ENCODE measurements at places on chromosomes 6 and 20.
A peak's percentile ranks its signal among the peaks of the same experiment; 100 is the strongest.

DNA sequence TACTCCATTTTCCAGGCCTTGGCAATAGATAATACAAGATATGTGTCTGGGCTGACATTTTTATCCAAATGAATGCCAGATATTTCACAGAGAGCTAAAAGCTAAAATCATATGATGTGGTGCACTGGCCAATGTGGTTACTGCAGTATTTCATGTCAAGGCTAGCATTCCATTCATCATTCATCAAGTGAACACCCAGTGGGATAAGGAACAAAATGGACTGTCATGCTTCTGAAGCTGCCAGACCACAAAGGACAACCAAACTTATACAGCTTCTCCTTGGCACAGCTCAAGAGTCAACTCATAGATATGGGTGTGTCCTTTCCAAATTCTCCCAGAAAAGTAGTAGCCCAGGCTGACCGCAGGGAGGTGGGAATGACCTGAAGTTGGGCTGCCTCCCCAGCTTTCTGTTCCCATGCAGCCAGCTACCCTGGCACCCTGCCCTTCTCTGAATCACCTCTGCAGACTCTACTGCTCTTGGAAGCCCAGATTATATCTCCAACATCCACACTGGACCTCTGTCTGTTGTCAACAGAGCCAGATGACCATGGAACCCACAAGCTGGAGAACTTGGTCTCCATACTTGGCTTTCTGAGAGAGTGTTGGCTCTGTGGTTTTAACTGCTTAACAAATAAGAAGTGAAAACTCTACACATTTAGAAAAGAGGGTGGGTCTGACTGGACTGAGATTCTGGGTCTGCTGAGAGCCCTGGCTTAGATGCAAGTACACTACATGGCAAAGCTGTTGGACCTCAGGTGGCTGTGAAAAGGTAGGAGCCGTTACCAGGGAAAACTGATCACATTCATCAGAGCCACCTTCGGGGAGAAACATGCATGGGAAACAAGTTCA, 122.8 kb downstream of the ALDH8A1 start:
- DNase-seq: peak; percentile 82

- DNase-seq: no peak
Measured at GRCh38 chr20:6613280-6613861, 154.1 kb upstream of the BMP2 start.

DNA sequence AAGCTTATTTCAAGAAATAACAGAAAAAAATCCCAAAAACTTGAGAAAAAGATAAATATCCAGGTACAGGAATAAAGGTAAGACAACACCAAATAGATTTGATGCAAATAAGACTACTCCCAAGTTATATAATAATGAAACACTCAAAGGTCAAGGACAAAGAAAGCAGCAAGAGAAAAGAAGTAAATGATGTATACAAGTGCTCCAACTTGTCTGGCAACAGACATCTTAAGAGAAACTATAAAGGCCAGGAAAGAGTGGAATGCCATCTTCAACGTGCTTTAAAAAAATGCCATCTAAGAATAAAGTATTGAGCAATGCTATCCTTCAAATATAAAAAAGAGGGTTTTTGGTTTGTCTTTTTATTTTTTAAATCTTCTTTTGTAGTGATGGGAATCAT, 54.2 kb downstream of the REV3L start:
- DNase-seq: no peak

- no peak for DNase-seq
Measured at GRCh38 chr6:8468552-8469356, 33.4 kb upstream of the SLC35B3 start.

DNA sequence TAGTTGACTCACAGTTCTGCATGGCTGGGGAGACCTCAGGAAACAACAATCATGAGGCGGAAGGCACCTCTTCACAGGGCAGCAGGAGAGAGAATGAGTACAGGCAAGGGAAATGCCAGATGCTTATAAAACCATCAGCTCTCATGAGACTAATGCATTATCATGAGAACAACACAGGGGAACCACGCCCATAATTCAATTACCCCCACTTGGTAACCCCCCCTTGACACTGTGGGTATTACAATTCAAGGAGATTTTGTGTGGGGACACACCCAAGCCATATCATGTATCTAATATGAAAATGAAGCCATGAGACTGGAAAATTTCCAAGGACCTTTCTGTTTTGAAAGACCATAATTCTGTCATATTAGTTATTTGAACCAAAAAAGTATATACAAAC, 342.4 kb upstream of the PLCB4 start:
- no peak for DNase-seq

DNA sequence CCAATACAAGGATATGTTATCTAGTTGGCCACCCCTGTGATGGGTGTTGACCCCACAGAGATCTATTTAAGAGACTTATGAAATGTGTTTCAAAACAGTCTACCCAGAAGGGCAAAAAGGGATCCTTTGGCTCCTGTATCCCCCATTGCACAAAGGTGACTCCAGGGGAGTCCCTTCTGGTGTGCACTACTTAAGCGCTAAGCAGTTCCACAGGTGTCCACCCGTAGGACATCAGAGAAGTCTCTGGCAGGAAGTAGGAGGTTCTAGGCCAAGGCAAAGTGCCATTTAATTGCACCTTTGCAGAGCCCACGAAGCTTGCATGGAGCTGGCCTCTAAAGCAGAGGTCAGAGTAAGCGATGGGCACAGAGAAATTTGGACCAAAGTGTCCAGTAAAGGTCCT, 147.7 kb downstream of the MRPL14 start:
- DNase-seq: no peak

GRCh38 chr6:24780206-24780605, 5.5 kb downstream of the GMNN start:
- DNase-seq: no peak

GRCh38 chr6:108133594-108134179, 32.1 kb upstream of the NR2E1 start:
- peak; percentile 89 for DNase-seq

GRCh38 chr6:7051780-7052442, 55.9 kb upstream of the RREB1 start:
- peak; percentile 70 for DNase-seq

GRCh38 chr20:31841928-31842327, 3.5 kb downstream of the FOXS1 start:
- peak; percentile 56 for DNase-seq

GRCh38 chr20:58650181-58650775, 805 bp upstream of the STX16 start:
- DNase-seq: peak; percentile 60

DNA sequence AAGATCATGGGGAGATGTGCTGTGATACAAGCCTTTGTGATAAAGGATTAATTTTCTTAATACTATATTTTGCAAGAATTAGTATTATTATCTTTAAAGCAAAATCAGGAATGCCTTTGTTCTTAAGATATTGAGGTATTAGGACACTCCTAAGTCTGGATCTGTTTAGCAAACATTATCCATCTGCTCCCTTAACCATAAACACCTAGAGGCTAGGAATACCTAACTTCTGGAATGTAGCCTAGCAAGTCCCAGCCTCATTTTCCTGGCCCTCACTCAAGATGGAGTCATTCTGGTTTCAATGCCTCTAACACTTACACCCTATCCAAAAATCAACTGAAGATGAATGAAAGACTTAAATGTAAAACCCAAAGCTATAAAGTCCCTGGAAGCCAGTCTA, 106.3 kb upstream of the GJE1 start:
- DNase-seq: no peak

GRCh38 chr6:17450832-17451231, 57.4 kb downstream of the CAP2 start:
- no peak for DNase-seq

DNA sequence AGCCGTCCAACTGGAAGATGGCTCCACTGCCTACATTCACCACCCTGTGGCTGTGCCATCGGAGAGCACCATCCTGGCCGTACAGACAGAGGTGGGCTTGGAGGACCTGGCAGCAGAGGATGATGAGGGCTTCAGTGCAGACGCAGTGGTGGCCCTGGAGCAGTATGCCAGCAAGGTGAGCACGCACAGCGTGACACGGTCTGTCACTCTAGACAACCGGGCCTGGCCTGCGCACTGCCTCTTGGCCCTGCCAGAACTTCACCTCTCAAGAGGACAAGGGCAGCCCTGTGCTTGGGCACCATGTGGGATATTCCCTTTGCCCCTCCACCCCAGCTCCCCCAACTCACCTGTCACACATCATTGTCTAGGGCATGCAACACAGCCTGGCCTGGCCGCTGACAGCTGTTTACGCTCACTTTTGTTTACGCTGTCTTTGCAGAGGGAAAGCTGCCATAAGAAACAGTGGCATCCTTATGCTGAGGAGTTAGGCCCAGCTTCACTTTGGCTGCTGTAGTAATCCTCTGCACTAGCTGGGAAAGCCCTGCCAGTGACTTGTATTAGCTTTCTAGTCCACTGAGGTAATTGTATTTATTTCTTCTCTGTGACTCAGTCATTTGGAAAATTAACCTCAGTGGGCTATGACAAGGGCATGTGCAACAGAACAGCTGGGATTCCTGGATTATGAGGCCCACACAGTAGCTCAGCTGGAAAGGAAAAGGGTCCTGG, 9.8 kb upstream of the DEF6 start:
- peak; percentile 69 for DNase-seq

GRCh38 chr6:80129485-80129884, 23.0 kb downstream of the BCKDHB start:
- DNase-seq: no peak

DNA sequence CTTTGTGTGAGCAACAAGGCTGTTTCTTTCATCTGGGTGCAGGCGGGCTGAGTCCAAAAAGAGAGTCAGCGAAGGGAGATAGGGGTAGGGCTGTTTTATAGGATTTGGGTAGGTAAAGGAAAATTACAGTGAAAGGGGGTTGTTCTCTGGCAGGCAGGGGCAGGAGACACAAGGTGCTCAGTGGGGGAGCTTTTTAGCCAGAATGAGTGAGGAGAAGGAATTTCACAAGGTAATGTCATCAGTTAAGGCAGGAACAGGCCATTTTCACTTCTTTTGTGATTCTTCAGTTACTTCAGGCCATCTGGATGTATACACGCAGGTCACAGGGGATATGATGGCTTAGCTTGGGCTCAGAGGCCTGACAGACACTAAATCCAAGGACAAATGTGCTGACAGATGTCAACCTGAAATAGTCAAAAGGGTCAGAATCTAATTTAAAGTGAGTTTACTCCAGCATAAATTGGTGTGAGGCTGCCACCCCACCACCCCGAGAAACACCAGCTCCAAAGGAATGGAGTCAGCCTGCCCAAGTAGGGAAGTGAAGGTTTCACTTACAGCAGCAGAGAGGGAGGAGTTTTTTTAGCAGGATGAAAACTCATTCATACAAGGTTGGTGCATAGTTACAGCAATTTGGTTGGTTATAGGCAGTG, 560.0 kb upstream of the CDH4 start:
- DNase-seq: no peak

- no peak for DNase-seq
Measured at GRCh38 chr6:82836022-82836575, 229.5 kb downstream of the UBE3D start.

DNA sequence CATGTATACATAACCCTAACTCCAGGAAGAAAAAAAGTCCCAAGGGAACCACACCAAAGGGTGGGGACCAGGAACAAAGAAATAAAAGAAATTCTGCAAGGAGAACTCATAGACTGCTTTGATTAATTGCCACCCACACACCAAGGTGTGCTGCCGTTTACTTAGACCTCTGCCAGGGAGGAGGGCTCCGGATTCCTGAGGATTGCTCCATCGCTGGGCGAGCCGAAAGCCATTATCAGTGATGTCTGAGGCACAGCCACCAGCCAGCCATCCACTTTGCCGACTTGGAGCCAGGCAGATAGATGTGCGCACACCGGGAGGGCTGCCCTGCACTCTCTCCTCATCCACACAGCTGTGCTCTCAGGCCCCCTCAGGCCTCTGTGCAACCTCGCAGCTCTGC, 272.7 kb upstream of the FOXQ1 start:
- no peak for DNase-seq

DNA sequence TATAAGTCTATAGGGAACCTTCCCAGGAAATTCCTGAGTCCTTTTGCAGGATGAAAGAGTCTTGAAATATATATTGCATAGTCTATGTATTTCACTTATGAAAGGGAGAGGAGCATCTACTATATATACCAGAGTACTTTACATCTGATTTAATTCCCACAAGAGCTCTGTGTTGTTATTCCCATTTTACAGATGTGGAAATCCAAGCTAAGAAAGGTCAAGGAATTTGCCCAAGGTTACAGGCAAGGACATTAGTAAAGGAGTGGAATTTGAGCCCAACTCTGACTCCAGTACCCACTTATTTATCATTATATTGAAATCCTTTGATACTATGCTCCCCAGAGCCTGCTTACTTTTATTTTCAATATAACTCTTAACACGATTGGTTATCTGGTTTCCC, 2.6 kb downstream of the SESN1 start:
- DNase-seq: no peak

DNA sequence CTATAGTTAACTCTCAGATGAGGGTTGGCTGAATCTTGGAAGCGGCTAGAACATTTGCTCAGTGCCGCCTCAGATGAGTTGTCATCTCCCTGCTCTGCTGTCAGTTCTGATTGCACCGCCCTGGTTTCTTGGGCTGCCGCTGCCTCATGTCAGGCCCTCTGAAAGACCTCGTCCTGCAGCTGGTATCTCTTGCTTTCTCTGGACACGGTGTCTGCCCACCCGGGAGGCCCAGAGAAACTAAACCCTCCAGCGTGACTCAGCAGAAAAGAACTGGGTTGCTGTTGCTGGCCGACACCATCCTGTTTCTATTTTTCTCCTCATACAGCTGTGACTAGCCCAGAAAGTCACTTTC, 355.4 kb downstream of the CD83 start:
- no peak for DNase-seq

- no peak for DNase-seq
Measured at GRCh38 chr6:166029506-166029905, 138.1 kb downstream of the TBXT start.

DNA sequence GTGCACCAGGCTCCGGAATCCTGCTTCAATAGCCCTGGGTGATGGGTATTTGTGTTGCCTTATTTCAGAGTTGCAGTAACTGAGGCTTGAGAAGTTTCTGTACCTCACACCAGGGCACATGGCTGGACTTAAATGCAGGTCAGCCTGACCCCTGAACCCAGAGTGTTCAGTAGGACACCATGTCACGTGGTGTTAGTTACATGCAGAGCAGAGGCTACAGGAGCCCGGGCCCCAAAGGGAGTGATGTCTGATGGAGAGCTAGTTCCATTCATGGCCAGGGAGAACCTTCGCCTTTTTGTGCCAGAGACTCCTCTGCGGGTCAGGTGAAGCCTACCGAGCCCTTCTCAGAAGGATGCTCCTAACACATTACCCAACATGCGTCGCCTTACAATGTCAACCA, 161.4 kb upstream of the CST7 start:
- DNase-seq: no peak

GRCh38 chr6:77143659-77144447, 319.4 kb downstream of the HTR1B start:
- DNase-seq: no peak

GRCh38 chr20:46174469-46175126, 56.5 kb downstream of the CD40 start:
- peak; percentile 84 for DNase-seq

DNA sequence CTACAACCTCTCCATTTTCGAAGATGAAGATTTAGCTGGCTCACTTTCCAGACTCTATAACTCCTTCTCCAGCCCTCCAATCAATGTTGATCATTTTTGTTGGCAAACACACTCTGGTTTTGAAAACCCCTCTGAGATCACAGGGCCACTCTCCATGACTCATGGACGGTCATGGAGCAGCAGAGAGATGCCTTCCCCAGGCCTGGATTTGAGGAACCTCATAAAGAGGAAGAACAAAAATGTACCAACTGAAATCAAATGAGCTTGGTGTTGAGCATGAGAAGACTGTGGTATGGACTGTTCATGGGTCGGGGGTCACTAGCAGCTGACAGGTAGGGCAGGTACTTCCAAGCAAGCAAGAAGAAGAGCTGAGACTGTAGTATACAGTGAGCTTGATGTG, 112.8 kb upstream of the INSM1 start:
- DNase-seq: no peak
